ENCODE measurements at places on chromosomes 7 and 10. TPM values are rescaled to one million over a fixed set of nuclear protein-coding genes. Genes with fewer than 3 reads are reported as not detected.

CRPPA gene
- total RNA-seq: 4.6 TPM

ARHGEF35 gene
- total RNA-seq: 0.35 TPM

RRP12 gene
- total RNA-seq: 14.5 TPM

DNA sequence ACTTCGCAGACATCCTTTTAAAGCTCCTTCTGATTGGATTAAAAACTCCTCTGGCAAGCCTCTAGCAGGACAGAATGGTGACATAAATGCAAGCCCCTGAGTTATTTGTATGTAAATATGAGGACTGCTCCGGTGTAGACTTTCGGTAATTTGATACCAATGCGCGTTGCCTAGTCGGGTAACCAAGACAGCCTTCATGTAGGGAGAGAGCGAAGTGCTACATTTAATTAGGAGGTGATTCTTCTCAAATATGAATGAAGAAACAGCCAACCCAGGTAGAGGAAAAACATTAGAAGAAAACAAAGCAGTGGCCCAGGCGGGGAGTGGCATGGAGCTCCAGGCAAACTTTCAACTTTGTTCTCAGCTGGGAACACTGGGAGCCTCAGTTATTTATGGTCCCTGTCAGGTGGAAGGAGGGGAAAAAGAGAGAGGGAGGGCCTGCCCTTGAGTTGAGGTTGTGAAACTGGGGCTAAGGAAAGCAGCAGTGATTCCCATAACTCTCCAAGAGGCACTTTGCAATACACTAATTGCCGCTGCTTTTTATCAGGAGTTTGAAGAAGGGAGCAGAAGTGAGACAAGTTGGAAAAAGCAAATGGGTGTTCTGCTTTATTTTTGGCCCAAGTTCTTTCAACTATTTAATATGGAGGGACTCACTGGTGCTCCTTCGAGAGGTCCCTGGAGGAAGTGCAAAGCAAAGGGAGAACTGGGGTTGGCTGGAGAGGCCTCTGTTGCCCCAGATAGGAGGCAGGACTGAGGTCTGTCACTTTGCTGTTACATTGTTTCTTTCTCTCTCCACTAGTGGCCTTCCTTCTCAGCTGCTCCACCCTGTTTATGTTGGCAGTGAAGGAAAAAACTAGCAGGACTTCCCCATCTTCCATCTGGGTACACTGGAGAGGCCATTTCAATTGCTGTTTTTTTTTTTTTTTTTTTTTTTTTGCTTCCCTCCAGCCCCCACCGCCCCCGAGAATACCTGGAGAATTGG lies 234.6 kb upstream of the CCDC6 start:
- DNase-seq: peak; percentile 56

GRCh38 chr10:102914781-102915180 lies 3.3 kb upstream of the CNNM2 start:
- DNase-seq: no peak

DNA sequence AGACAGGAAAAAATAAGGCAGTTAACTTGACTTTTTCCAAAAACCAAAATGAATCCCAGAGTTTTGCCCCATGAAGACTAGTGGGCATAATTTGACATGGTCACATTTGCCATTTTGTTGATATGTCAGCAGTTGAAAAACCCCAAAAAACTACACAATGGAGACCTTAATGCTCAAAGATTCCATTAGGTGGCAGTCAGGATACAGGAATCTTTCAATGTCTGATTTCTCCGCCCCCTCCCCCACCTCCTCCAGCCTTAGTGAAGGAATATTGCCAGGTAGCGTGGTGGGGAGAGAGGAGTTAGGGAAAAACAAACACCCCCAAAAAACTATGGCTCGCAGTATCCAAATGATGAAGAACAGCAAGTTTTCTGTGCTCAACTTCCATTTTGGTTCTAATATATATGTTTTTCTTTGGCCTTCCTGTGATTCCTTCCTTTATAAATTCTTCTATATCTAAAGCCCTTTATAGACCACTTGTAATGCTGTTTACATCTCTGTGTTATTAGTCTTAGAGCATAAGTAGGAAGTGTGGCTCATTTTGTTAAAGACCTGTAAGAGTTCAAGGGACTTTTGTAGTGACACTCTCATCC lies 6.7 kb upstream of the SMNDC1 start:
- peak; percentile 71 for DNase-seq

DNA sequence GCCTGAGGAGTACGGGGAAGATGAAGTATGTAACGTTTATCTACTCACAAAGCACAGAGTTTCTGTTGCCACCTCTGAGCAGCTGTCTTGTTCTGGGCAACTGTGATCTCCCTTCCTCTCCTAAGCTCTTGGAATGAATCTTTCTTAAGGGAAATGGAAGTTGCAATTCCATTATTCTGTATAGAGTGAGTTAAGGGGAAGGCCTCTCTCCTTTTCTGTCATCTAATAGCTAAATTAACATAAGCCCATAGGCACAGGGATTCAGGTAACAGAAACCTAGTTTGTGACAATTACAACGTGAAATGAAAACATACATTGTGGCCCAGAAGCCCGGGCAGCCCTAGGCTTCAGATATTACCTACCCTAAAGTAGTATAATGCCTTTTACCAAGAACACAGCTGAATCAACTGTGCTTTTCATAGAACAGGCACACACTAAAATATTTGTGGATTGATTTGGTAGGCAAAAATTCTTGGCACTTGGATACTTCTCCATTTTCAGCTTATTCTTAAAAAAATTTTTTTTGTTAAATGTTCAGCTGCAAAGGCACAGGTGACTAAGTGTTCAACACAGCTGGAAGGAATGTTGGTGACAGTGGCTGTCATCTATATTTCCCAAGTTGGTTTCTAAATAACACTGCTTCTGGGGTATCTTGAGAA lies 3.8 kb upstream of the PDCD4 start:
- no peak for DNase-seq
